ENCODE measurements at places on chromosomes 5 and 9.
A peak's percentile ranks its signal among the peaks of the same experiment; 100 is the strongest.

DNA sequence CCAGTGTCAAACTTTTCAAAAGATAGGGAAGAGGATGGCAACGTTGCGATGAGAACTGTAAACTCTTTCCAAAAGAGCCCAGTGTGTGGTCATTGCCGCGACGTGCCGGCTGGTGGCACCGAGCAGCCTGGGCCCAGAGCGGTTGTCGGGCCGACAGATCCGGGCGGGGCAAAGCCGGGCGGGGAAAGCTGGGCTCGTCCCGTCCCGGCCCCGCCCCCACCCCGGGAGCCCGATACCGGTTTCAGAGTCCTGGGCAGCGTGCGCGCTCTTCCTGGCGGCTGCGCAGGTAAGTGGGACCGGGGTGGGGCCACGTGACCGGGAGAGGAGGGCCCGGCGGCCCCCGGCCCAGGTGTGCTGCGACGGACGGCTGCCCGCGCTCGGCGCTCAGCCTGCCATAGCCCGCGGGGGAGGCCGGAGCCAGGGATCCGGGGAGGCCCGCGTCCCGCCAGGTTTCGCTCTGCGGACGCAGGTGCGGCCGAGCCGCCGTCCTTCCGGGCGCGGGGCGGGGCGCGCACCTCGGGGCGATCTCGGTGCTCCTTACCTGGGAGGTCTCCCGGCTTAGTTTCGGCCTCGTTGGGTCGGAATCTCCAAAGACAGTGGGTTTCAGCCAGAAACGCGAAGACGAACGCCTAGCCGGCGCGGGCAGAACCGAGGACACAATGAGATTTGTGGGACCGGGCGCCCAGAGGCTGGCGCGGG is at the start of gene MARVELD2:
Gene MARVELD2 (plus strand): TSS at position 232 of the 699 bp plus-strand sequence. CDS start 4,270 bp downstream, outside the sequence.
- no peak for DNase-seq

DNA sequence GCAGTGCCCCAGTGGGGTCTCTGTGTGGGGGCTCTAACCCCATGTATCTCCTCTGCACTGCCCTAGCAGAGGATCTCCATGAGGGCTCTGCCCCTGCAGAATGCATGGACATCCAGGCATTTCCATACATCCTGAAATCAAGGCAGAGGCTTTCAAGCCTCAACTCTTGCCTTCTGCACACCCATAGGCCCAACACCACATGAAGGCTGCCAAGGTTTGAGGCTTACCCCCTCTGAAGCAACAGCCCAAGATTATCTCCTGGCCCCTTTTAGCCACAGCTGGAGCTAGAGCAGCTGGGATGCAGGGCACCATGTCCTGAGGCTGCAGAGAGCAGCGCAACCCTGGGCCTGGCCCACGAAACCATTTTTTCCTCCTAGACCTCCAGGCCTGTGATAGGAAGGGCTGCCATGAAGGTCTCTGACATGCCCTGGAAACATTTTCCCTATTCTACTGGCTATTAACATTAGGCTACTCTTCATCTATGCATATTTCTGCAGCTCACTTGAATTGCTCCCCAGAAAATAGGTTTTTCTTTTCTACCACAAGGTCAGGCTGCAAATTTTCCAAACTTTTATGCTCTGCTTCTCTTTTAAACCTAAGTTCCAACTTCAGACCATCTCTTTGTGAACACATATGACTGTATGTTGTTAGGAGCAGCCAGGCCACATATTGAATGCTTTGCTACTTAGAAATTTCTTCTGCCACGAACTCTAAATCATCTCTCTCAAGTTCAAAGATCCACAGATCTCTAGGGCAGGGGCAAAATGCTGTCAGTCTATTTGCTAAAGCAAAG is 18.4 kb downstream of the NR3C1 start:
- no peak for DNase-seq

DNA sequence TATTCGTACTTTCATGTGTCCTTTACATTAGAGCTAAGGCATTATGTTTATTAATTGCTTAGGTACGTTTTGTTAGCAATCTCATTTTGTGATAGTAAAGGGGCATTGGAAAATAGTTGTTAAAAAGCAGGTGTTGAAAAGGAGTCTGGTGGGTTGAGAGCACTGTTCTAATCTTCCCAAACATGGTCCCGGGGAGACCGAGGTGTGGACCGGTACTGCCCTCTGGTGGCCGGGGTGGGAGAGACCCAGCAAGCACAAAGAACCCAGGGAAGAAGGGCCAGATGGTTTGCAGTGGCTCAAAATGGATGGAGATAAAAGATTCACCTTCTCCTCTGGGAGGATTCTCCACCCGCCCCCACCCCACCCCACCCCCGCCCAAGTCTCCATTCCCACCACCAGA is 26.1 kb downstream of the IDNK start:
- peak; percentile 35 for DNase-seq

- DNase-seq: no peak
These were observed 38.2 kb downstream of the FBXW2 start for GRCh38 chr9:120755044-120755443.

- DNase-seq: no peak
These were observed 908.7 kb upstream of the CDH9 start for GRCh38 chr5:27947088-27947487.

DNA sequence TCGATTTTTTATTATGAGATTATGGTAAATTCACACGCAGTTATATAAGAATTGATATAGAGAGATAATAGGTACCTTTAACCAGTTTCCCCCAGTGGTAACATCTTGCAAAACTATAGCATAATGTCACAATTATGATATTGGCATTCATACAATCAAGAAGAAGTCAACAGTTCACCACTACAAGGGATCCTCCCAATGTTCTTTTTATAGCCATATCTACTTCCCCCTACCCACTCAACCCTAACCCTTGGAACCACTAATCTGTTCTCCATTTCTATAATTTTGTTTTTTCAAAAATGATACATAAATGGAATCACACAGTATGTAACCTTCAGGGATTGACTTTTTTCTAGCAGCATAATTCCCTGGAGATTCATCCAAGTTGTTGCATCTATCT is 9.8 kb downstream of the ACTL7B start:
- DNase-seq: no peak

DNA sequence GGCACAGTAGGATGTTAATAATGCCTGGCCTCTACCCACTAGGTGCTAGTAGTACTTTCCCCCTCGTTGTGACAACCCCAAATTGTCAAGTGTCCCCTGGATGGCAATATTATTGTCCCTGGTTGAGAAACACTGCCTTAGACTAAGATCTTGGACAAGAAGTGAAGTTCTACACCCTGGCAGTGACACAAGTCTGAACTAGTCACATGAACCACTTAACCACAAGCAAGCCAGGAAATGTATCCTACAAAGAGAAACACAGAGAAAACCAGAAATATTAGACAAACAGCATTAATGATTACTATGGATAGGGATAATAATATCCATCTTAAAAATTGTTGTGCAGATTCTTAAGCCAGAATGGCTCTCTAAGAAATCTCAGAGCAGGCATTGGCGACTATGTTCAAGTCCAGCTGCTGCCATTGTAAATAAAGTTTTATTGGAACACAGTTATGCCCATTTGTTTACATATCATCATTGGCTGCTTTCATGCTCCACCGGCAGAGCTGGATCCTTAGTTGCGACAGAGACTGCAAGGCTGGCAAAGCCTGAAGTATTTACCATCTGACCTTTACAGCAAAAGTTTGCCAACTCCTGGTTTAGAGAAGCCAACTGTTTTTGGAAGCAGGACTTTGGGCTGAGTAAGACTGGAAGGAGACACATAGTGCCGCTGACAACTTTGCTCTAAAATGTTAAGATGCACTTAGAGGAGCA is 80.8 kb downstream of the NTRK2 start:
- no peak for DNase-seq

- DNase-seq: no peak
These were observed 141.4 kb downstream of the AOPEP start for GRCh38 chr9:94867842-94868312.

DNA sequence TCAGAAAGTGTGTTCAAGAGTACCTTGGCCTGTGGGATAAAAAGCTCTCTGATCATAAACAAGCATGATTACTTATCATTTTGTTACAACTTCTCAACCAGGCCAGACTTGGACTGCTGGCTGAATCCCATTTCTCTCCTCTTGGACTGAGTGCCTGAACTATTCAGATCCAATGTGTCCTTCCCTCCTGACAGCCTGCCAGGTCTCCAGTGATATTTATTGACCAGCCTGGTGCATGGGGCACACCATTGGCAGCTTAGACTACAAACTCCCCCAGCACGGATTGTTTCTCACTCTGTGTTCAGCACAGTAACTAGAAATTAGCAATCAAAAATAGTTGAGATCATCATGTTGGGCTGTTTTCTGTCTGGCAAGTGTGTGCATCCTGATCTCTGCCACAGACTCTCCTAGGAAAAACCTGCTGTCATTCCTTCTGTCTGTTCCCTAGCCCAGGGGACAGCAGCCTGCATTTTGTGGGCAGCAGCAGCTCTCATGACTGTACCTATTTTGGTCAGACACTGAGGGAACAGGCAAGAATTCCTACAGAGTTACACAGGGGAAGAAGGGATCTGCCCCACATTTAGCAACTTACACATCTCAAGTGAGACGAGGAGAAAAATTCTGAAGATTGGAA is 348.1 kb downstream of the ADAMTS6 start:
- no peak for DNase-seq

DNA sequence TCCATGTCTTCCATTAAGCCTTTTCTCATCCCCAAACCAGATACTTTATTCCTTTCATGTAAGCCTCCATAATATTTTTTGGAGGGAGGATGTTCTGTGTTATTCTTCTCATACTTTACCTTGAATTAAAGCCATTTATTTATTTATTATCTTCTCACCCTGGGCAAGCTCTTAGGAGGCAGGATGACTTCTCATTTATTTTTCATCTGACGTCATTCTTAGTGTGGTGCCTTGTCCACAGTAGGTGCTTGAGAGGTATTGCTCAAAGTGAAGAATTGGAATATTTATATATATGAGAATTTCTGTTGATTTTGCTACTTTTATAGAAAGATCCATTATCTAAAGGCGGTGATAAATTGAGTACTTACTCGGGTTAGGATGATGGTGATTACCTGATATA is 458.3 kb upstream of the ACTBL2 start:
- DNase-seq: no peak

DNA sequence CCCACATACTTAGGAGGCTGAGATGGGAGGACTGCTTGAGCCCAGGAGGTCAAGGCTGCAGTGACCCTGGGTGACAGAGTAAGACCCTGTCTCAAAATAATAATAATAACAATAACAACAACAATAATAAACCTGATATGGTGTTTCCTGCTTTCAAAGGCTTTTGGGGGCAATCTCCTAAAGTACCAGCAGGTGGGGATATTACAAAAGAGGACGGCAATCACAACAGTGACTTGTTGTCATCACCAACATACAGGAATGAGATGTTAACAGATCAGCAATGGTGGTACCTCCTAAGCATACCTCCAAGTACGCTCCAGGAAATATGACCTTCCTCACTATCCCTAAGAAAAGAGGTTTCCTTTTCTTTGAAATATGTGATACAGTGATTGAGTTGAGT is 91.1 kb upstream of the RNF180 start:
- no peak for DNase-seq
